ENCODE measurements at places on chromosomes 6 and 20.

- peak; percentile 82 for DNase-seq
These were observed 30.6 kb downstream of the COL11A2 start for GRCh38 chr6:33161354-33162331.

- peak; percentile 75 for DNase-seq
These were observed 67.3 kb downstream of the ADTRP start for GRCh38 chr6:11711003-11711983.

GRCh38 chr6:152993431-152993830, 9.1 kb downstream of the MTRF1L start:
- DNase-seq: no peak

GRCh38 chr6:28282926-28283325, 1.6 kb downstream of the PGBD1 start:
- no peak for DNase-seq

DNA sequence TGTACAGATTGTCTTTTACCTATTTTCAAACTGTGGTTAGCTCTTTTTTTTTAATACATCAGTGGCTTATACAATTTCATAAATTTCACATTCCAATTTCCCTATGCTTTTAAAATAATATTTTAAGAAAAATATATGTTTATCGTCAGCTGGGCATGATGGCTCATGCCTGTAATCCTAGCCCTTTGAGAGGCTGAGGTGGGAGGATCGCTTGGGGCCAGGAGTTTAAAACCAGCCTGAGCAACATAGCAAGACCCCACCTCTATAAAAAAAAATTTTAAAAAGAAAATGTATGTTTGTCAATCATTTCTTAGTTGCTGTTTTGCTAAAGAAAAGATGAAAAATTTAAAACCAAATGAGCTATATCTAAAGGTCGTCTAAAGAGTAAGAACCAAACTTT, 3.4 kb downstream of the GJA1 start:
- DNase-seq: no peak
